ENCODE measurements at places on chromosomes 5 and 9.
A peak's percentile ranks its signal among the peaks of the same experiment; 100 is the strongest.

DNA sequence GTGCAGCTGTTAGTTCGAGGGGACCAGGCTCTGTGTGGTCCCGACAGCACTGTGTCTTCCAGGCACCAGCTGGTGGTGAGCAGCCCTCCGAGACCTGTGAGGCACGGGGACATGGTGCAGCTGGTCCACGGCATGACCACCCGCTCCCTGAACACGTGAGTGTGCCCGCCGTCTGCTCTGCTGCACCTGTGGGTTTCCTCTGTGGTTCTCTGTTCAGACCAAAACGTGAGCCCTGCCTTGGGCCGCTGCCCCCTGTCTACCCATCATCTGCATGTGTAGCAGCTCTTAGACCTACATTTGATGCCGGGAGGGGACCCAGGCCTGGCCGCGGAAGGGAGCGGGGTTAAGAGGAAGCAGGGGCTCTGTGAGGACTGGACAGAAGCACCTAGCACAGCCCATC, 10.5 kb downstream of the POMT1 start:
- DNase-seq, result no peak

DNA sequence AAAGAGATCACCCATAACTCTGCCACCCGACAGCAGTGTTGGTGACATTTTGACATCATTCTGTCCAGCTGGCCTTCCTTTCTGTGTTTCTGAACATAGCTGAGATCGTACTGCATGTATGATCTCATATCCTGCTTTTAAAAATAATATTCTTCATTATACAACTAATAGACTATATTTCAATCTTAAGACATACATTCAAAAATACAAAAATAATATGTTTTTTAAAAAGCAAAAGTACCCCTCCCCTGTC, 47.7 kb upstream of the RPL26L1 start:
- DNase-seq, result no peak

- DNase-seq, result no peak
Measured at GRCh38 chr5:173313351-173313801, 14.8 kb downstream of the STC2 start.

GRCh38 chr5:140253985-140254384, 48.9 kb downstream of the PFDN1 start:
- no peak for DNase-seq

DNA sequence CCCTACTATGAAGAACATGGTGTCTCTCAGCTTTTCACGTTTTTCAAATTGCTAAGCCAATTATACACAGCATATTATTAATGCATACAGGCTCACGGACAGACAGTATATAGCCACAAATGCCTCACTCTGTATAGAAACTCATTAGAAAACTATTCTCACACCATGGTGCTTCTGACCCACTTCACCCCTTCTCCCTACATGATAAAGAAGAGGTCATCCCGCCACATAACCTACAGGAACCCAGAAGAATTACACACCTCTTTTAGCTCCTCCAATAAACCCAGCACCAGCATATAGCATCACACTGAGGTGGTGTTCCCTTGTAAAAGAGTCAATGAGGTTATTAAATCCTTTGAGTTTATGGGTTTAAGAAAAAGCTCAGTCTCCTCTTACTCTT, 5.6 kb downstream of the TLE1 start:
- no peak for DNase-seq

DNA sequence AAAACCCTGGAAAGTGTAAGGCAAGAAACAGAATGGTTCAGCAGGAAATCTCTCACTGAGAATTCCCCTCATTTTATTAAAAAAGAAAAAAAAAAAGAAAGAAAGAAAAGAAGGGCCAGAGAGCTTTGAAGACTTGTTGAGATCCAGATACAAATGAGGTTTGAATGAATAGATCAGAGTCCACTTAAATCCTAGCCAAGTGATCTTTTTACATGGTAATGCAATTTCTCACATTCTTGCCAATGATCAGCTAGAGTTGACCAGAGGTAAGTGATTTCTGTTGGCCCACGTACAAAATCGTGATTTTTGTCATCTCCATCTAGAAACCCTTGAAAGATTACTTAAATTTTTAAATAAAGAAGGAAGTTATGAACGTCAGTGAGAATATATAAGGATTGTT, 261.5 kb upstream of the PCSK5 start:
- DNase-seq, result no peak

DNA sequence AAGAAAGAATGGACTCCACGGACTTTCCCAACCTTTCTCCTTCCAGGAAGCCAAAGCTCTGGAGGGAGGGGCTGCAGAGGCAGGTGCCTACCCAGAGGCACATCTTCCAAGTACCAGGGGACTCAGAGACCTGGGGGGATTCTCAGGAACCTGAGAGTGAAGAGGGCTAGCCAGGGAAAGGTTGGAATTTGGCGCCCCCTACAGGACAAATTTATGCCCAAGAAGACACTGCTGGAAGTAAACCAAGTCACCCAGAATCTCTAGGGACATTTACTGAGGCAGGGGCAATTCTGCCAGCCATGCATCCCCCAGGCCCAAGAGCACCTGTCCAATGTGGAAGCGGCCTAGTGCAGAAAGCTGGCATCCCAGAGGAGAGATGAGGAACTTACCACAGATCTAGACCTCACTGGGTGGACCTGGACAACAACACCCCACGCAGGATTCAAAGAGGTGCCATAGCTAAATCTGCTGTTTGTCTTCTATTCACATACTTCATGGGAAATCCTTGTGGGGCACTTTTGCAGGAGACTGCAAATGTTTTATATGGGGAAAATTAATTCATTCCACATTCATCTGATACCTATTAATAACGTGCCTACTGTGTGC, 25.9 kb upstream of the IDNK start:
- no peak for DNase-seq

- no peak for DNase-seq
Measured at GRCh38 chr5:63686181-63686580, 276.1 kb downstream of the HTR1A start.

GRCh38 chr9:35658137-35658967, at the start of gene CCDC107:
Gene CCDC107 (plus strand): TSS chr9:35658292. CDS start chr9:35658380, 88 bp downstream.
- DNase-seq, result peak; percentile 84

GRCh38 chr5:573206-573605, 38.9 kb upstream of the CEP72 start:
- DNase-seq, result no peak

DNA sequence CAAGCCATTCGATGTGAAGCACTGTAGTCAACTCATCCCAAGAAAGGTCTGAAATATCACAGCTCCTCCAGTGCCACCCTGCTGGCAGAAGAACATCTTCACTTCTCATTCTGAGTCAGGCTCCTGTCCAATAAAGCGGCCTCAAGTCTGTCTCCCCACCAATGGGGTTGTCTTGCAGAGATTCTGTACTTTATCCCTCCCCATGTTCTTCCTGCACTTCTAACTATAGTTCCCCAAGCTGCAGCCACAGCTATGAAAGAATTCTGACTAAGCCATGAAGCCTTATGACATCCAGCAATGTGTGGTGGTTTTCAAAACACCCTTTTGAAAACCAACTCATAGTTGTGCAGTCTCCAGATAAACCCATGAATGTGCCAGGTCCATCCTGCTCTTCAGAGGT, 6.8 kb downstream of the MACROH2A1 start:
- DNase-seq, result no peak

Measured in hypothalamus (tissue), 51 donors.